ENCODE measurements at places on chromosomes 4 and X.

DNA sequence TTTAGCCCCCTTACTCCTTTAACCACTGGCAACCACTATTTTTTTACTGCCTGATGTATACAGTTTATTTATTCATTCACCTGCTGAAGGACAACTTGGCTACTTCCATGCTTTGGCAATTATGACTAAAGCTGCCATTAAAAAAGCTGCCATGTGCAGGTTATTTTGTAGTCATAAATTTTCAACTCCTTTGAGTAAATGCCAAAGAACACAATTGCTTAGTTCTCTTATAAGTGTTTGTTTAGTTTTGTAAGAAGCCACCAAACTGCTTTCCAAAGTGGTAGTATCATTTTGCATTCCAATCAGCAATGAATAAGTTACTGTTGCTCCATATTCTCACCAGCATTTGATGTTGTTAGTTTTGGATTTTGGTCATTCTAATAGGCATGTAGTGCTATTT, 1831.8 kb downstream of the PCDH7 start:
- no peak for DNase-seq

DNA sequence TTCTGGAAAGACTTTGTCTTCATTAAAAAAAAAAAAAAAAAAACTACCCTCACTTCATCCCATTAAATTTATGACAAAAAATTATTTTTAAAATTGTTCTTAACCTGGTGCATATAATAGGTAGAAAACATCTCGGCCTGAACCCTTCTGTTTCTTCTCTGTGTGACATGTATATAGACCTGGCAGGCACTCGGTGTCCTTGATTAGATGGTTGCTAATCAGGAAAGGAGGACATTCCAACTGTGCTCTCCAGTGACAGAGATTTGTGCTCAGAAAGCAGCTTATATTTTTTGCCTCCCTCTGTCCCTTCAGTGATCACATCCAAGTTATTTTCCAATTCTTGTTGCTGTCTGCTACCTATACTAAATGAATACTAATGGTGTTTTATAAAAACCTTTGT, 355.6 kb downstream of the CBLL2 start:
- no peak for DNase-seq

DNA sequence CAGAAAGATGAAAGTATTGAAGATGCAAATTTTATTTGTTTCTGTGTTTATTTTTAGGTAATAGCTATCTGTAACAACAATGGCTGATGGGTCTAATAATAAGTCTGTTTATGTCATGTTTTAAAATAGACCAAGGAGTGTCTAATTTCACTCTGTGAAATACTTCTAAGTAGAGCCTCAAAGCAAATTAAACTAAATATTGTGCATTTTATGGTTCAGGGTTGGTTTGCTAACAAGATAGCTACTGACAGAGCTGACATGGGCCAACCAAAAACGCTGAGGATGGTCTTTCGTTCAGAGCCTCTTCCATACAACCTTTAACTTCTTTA, 437.6 kb upstream of the CTSO start:
- DNase-seq, result no peak

GRCh38 chrX:132592880-132593279, 104.0 kb upstream of the MBNL3 start:
- no peak for DNase-seq

GRCh38 chr4:2402941-2403340, 15.5 kb downstream of the ZFYVE28 start:
- DNase-seq, result no peak

- DNase-seq, result no peak
Measured at GRCh38 chr4:169963998-169964397, 62.2 kb downstream of the MFAP3L start.

GRCh38 chr4:62474802-62475201, 1274.7 kb downstream of the ADGRL3 start:
- DNase-seq, result no peak

GRCh38 chr4:67725132-67725531, 24.2 kb upstream of the UBA6 start:
- no peak for DNase-seq

DNA sequence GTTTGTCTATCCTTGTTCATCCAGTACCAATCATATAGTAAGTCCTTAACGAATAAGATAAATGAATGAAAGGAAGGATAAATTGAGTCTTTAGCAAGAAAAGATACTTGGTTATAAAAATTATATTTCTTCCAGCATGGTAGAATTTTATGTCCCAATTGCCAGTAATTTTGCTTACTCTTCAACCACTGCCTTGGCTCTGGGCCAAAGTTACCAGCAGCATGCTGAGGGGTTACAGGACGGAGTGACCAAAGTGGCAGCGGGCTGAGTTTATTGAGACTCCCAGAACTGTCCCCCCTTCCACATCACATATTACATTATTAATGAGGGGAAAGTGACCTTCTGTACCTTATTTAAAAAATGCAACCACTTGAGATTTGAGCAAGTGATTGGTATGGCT, 121.7 kb downstream of the RASGEF1B start:
- no peak for DNase-seq

- no peak for DNase-seq
Measured at GRCh38 chr4:140236654-140237169, 82.7 kb upstream of the MAML3 start.

DNA sequence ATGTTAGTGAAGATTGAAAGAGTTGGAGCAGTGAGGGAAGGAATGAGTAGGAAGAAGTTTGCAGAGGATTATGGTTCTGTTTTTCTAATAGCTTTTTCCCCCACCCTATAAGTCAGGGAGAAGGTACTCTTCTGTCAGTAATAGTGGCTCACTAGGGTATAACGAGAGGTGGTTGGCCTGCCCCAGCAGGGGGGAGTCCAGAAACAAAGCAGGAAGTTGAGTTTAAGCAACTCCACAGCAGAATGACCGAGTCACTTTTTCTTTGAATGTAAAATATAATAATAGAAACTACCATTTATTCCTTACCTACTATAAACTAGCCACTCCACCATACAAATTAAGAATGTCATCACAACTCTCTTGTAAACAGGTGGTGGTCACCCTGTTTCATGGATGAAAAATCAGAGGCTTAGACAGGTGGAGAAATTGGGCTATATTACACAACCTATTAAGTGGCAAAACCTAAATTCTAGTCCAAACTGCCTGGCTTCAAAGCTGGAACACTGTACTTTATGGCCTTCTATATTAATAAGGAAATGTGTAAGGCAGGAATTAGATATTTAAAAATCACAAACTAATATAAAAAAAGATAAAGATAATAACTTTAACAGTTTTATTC, 21.9 kb downstream of the AP1AR start:
- no peak for DNase-seq

DNA sequence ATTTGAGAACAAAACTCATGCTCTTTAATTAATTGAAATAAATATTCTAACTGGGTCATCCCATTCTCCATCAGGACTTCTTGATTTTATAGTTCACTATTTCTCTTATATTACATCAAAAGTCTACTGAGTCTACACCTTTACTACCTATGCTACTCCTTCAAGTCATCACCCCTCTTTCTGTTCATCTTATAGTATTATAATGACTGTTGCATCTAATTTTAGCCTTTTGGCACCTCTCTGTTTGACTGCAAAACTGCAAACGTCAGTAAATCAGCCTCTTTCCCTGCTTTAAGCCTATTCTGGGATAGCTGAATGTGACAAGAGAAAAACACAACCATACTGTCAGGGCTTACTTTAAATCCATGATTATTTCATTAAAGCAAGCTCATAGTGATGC, 639.1 kb downstream of the GABRG1 start:
- DNase-seq, result no peak

DNA sequence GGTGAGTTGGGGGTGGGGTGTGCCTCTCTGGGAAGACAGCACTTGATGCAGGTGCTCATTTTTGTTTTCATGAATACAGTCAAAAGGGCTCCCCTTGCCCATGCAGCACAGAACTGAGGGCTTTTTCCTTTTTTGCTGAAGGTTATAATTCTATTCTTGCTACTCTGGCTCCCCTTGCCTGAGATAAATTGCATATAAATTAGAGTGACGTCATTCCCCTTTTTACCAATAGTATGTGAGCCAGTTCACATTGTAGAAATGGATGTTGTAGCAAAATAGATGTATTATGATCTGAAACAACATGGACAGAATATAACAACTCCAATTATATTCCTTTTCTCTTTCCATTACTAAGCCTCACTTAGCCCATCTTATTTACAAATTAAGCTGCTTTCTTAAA, 28.4 kb downstream of the CXorf58 start:
- no peak for DNase-seq
